Forelimb muscle (tissue), 1 donor: ENCODE measurements at places on chromosomes 5 and 9. TPM values are rescaled to one million over a fixed set of nuclear protein-coding genes. Genes with fewer than 3 reads are reported as not detected.

PAXX gene
- 22.8 TPM for polyA plus RNA-seq

CCNO gene
- polyA plus RNA-seq = not detected

SLC25A2 gene
- 0.10 TPM for polyA plus RNA-seq

PTGDS gene
- 21.9 TPM for polyA plus RNA-seq

RPL37 gene
- 2,928 TPM for polyA plus RNA-seq

SLC25A48 gene
- polyA plus RNA-seq = 0.19 TPM

AGXT2 gene
- not detected for polyA plus RNA-seq

ARL14EPL gene
- not detected for polyA plus RNA-seq

DCTN4 gene
- polyA plus RNA-seq = 40.4 TPM

PDGFRB gene
- polyA plus RNA-seq = 115 TPM

DNA sequence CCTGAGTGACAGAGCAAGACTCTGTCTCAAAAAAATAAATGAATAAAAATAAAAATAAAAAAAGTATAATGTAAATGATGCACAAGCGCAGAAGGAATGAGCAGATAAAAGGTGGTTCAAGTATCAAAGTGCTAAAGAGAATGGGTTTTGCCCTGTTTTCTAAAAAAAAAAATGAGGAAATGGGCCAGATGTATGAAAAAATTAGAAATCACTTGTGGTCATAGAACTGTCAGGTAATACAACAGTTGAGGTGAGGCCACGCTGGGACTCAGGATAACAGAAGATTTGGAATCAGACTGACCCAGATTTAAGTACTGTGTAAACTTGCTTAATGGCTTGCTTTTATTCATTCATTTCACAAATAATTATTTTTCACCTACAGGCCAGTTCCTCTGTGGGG lies 69.8 kb downstream of the MAPKAP1 start:
- no peak for DNase-seq

- DNase-seq = no peak
Observed at GRCh38 chr5:157327771-157328170, 61.8 kb downstream of the CYFIP2 start.

GRCh38 chr9:18479405-18479804 lies 5.5 kb downstream of the ADAMTSL1 start:
- no peak for DNase-seq

GRCh38 chr5:154947778-154948177 lies 6.9 kb downstream of the MRPL22 start:
- DNase-seq = no peak

- DNase-seq = no peak
Observed at GRCh38 chr5:95768731-95769130, 37.6 kb downstream of the RHOBTB3 start.

GRCh38 chr5:62579761-62580160 lies 1.1 kb downstream of the LRRC70 start:
- DNase-seq = no peak

DNA sequence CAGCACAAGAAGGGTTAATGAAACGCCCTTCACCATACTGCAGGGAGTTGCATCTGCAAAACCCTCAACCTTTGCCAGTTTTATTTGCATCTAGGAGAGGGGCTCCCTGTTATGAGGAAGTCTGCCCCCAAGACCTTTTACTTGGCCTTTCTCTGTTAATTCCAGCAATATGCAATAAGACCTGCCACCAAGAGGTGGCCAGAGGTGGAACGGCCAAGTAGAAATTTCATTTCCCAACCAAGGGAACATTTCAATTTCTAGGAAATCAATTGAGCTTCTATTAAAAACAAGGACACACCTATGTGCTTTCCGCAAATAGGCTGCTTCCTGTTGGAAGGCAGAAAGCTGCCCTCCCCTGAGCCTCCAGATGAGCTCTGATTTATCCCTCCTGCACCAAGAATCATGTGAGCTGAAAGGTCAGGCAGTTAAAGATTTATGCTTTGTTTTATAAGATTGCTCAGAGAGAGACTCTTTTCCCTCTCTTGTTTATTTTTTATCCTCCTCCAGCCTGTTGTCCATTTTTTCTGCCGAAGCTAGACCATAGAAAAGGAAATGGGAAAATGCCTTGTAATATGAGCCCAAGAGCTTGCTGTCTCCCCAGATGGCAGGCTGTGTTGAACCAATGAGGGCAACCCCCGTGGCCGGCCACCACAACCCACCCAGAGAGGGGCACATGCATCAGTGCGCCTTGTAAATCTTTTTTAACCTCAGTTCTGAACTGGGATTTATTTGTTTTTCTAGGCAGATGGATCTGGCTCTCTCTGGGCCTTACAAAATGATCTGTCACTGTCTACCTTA lies 572.8 kb downstream of the TLE1 start:
- no peak for DNase-seq

DNA sequence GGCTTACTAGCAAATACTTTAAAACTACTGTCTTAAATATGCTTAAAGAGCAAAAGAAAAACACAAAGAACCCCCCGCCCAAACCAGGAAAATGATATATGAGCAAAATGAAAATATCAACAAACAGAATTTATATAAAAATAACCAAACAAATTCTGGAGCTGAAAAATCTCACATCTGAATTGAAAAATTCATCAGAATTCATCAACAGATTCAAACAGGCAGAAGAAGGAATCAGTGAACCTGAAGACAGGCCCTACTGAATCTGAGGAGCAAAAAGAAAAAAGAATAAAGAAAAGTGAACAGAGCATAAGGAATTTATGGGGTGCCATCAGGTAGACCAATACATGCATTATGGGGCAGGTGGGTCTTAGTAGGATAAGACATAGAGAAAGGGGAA lies 49.8 kb upstream of the SPTLC1 start:
- no peak for DNase-seq

GRCh38 chr9:89815903-89816573 lies 211.2 kb downstream of the GADD45G start:
- DNase-seq = no peak

DNA sequence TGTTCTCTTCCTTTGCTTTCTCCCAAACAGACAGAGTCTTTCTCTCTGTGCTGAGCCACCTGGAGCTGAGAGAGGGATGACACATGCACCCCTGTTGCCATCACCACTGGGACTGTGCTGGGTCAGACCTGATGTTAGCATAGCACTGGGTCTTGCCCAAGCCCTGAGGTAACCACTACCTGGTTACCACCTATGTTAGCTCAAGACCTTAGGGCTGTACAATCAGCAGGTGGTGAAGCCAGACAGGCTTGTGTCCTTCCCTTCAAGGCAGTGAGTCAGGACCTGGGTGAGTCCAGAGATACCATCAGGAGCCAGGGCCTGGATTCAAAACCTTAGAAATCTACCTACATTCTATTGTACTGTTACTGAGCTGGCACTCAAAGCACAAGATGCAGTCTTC lies 32.1 kb downstream of the FST start:
- no peak for DNase-seq

- DNase-seq = no peak
Observed at GRCh38 chr5:36536616-36537005, 69.8 kb upstream of the SLC1A3 start.

DNA sequence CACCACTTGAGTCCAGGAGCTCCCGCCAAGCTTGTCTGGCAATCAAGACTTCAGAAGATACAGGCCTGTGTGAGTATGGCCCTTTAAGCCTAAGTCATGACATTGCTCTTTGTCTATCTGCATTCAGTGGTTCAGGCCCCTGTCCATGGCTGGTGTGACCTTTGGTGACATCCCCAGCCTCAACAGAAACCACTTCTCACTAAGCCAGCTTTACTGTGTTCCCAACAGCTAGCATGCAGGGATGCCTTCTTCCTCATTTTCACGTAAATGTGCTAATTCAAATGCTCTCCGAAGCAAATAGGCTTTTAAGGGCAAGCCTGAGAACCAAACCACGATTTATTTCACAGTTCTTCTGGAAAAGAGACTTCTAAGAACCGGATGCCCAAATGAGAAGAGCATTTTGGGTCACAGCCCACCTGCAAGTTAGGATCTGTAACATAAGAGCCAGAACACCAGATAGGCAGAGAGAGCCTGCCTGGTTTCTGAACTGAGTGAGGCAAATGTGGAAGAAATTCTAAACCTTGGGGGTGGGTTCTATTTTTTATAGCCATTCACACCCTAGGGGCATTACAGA lies 14.9 kb downstream of the CD180 start:
- no peak for DNase-seq

DNA sequence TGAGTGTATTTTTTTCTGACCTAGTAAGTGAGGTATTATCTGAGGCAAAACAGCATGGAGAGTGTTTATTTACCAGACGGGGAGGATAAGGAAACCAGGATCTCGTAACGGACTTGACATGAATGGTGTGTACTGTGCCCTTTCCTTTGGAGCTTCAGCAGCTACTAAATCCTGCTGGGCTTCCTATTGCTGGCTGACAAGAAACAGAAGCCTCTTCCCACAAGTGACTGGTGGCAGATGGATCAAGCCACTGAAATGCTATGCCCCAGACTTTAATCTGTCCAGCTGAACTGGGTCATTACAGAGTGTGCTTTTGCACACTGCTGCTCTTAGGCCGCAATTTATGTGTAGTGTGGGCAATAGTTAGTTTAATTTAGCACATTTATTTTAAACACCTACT lies 162.7 kb upstream of the MRPS30 start:
- no peak for DNase-seq

GRCh38 chr9:74846766-74847165 lies 41.0 kb downstream of the TRPM6 start:
- DNase-seq = no peak

DNA sequence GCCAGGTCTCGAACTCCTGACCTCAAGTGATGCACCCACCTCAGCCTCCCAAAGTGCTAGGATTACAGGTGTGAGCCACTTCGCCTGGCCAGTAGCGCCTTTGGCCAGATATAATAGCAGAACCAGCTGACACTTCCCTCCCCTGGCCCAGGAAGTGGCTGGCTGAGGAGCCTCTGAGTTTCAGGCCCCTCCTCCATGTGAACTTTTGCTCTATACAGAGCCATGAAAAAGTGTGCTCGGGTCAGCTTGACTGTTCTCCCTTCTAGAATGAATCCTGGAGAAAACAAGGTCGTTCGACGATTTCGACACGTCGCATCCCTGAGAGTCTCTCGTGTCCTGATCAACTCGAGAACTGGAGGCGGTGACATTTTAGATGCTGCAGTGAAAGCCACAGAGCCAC lies 8.6 kb upstream of the ZDHHC12 start:
- DNase-seq = no peak

GRCh38 chr5:118611332-118611945 lies 376.9 kb downstream of the DTWD2 start:
- no peak for DNase-seq

- no peak for DNase-seq
Observed at GRCh38 chr5:62475072-62475471, 62.5 kb downstream of the IPO11 start.

GRCh38 chr5:175464074-175464941 lies 14.1 kb upstream of the SFXN1 start:
- DNase-seq = no peak

DNA sequence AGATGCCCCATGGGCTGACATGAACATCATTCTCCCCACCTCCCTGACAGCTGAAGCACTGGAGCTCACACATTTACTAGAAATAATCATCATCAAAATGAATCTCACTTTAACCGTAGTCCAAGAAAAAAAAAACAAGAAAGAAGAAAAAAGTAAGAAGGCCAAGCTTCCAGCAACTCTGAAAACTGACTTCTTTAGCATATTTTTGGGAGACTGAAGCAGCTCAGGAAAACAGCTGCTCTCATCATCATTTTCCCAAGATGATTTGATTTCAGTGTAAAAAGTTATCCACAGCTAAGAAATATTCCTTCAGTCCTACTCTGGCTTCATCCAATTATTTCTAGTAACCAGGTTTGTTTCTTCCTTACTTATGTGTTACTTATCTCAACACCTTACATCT lies 91.7 kb downstream of the GLDC start:
- DNase-seq = no peak

DNA sequence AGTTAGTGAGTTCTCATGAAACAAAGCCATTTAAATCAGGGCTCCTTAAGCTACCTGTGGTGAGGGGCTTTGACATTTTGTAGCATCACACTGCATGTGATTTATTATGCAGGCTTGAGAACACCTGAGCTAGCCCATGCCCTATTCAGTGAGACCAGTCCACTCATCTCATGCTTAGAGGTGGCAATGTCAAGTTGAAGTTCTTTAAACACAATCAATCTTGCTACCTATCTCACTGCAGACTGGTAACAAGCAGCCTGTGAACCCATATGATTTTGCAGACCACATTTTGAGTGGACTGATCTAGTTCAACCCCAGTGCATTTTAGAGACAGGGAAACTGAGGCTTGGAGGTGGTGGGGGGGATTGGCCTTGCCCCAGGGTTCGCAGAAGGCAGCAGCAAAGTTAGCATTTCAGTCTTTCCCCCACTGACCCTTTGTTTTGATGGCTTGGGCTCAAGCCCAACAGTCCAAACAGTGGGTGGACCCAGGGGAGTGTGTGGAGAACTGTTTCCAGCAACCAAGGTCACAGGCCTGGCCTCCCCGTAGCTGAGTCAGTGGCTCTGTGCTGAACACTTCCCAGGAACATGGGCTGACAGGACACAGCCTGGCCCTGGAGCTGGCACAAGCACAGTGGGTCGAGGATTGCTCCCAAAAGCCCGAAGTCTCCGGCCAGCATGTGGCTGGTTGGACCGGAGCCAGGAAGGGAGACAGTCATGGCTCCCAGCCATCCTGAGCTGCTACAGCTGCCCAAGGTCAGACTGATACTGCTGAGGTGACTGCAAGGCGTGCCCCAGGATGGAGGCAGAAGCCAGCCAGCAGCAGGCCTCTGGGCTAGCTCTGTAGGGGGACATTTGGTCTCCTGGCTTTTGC lies 95.3 kb downstream of the RGS3 start:
- DNase-seq = no peak

DNA sequence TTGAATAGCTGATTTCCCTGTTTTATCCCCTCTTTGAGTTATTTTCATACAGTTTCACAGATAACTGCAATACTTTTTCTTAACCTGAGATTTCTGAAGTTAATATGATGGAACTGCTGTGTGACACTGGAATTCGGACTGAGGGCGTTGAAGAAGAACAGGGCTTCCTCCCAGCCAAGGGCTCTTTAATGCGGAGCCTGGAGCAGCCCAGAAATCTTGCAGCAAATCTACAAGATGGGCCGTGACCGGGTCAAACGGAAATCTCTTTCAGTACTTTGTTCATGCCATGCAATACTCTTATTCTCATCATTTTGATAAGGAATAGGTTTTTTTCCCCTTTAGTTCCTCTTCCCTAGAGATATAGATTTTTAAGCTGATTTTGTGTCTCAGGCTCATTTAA lies 236.8 kb upstream of the IRX4 start:
- no peak for DNase-seq

- no peak for DNase-seq
Observed at GRCh38 chr5:4717446-4717845, 422.7 kb upstream of the ADAMTS16 start.

GRCh38 chr9:109974143-109974917 lies 194.3 kb downstream of the PALM2AKAP2 start:
- no peak for DNase-seq
